ENCODE measurements at places on chromosomes 2 and 18.

DNA sequence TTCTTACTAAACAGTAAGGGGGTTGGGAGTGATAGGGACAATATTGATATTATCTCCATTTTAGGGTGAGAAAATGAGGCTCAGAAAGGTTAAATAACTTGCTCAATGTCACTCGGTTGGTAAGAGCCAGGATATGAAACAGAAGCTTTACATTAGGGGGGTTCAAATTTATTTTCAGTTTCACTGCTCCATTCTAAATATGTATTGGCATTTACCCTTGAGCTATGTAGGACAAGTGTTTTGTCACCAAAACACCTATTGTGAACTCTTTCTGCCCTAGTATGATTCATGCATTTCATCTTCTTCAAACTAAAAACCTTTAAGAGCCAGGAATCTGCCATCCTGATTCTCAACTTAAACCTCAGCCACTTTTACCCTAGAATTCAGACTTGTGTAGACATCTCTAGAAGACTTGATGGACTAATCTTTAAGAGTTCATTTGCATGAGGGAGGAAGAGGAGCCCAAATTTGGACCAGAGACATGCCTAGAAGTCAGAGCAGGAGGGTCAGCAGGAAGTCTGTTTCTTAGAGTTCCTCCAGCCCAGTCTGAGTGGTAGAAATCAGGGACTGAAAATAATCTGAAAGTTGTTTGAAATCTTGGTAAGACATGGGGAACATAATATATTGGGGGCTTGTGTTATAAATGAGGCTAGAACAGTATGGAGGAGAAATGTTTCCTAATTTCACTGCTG, 129.4 kb upstream of the ATP5MC3 start:
- DNase-seq = no peak

GRCh38 chr2:66324356-66324755, 110.6 kb upstream of the MEIS1 start:
- DNase-seq = no peak

- DNase-seq = no peak
These were observed 35.6 kb upstream of the ZSWIM2 start for GRCh38 chr2:186884587-186884986.

DNA sequence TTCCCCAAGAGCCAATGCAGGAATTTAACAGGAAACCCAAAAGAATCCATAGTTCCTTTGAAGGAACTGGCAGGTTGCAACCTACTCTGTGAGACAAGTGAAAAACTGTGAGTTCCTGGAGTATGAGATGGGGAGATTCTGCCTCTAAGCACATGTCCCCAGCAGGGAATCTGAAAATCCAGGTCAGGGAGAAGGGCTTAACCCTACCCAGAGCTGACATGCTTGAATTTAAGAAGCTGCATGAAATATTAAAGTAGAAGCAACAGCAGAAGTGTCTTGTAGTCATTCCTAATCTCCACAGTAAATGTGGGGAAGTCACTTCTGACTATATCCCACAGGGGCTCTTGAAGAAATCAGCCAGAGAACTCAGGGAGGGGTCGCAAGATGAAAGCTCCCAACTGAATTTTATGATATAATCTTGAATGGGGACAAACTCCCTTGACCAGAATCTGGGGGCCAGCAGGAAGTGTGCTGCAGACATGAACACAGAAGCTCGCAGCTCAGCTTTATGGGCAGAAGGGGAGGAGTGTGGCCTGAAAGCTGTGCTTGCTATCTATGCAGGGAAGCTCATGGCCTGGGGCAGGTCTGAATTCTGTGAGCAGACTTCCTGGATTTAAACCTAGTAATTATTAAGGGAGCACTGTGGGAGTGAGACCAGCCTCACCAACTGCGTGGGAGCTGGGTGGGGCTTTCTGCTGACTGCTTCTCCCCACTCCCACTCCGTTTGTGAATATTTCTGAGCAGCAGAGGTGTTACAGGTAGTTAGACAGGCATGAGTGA, 184.1 kb upstream of the KYNU start:
- DNase-seq = no peak

DNA sequence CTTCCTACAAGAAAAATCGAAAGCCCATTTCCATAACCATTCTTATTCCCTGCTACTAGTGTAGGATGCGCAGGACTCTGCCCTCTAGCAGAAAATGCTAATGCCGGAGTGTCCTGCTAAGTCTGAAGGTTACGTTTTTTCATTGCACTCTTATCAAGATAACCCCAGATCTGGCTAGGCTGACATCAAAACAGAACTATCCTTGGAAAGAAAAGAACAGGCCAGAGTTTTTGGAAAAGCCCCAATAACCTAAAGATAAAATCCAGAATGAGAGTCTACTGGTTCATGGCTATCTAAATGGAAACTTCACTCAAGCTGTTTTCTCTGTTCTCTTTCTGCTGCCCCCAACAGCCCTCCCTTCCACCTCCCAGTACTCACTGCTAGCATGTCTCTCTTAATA, 913 bp downstream of the RNF152 start:
- no peak for DNase-seq

DNA sequence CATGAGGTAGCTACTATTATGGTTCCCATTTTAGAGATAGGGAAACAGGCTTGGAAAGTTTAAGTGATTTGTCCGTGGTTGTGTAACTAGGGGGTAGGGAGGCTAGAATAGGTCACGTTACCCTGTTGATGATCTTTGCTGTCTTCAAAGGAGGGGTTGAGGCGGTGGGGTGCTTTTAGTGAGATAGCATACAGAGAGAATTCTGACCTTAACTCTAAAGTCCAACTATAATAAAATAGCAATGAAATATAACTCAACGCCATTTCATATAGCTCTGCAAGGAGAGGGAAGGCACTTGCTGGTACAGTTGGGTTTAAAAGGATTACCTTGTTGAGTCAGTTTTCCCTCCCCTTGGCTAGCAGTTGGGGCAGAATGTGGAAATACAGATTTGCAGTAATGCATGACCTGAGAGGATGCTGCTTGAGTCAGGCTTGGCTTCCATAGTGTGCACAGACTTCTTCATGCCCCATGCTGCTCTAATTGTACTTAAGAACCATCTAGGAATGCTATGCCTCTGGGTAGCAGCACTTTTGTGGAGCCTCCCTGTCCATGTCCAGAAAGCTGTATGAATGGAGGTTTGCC, 143.9 kb downstream of the LTBP1 start:
- no peak for DNase-seq

DNA sequence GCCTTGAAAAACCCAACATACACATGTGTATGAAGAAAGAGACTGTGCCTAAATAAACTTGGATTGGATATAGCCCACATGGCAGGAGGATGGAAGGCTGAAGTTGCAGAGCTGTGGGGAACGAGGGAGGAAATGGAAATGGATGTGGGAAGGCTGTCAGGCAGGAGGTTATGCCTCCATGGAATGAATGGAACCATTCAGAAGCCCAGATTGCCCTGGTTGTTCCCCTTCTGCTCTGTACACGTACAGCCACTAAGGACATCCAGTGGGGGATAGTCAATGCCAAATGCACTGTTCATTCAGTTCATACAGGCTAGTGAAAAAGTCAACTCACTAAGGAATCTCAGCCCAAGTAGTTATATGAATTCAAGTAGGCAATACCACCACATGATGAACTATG, 463.7 kb downstream of the TNS1 start:
- DNase-seq = no peak

GRCh38 chr2:203880557-203881125, 13.1 kb downstream of the CTLA4 start:
- no peak for DNase-seq

- DNase-seq = no peak
These were observed 315.9 kb downstream of the GPD2 start for GRCh38 chr2:156752042-156752441.

DNA sequence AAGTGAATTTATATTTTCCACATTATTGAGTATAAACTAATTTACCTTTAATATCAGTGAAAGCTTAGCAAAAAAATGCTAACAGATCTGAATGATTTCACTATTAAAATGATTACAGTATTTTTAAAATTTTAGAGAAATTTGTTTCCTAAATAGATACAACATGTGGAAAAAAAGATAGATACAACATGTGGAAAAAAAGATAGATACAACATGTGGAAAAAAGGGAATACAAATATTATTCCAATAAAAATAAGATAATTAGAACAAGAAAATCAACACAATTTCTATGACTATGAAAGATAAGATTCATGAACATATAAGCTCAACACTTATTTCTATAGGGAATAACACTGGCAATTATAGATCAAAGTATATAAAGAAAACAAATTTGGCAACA, 865.9 kb upstream of the VRK2 start:
- DNase-seq = no peak

All from activated CD8-positive, alpha-beta memory T cell treated with anti-CD3 and anti-CD28 coated beads for 48 hours (primary cell).